ENCODE measurements at places on chromosomes 6 and 20.

DNA sequence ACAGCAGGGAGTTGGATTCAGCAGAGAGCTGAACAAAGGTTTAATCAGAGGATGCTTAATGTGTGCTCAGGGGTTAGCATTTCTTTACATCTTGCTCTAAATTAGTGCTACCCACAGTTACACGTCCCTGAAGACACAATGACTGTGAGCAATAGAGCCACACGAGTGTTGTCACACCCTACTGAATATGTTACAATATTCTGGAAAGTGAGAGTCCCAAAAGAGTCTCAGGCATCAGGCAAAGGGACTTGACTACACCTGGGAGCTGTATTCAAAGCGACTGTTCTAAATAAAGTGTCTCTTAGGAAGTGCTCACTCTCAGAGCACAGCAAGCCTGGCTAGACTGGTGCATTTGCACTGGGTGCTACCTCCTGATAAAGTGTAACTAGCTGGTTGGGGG, 108.7 kb downstream of the GRM4 start:
- no peak for DNase-seq

GRCh38 chr6:170018936-170019817, 267.8 kb downstream of the ERMARD start:
- DNase-seq = no peak

DNA sequence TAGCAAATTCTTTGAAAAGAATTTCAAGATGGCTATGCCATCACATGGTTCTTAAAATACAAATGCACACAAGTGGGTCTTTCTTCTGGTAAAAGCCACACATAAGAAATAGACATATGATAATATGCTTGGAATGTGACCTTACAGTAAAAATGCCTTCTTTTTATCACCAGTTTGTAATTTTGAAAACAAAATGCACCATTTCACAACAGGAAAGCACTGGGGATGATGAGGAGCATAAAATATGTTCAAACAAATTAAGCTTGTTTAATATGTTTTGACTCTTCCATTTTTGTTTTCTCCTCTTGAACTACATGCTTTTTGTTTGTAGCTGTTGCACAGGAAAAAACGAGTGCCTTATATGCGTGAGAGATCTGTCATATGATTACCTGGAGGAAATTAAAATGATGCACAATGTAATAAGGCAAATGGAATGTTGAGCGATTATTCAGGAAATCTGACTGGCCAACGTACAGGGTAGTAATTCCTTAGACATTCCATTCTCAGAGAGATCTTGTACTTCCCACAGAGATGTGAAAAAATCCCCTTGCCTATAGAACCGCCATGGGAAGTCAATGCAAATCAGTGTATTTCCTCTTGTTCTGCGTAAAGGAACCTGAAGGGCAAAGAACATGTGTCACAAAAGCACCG, 911.6 kb downstream of the TFAP2A start:
- DNase-seq = no peak

DNA sequence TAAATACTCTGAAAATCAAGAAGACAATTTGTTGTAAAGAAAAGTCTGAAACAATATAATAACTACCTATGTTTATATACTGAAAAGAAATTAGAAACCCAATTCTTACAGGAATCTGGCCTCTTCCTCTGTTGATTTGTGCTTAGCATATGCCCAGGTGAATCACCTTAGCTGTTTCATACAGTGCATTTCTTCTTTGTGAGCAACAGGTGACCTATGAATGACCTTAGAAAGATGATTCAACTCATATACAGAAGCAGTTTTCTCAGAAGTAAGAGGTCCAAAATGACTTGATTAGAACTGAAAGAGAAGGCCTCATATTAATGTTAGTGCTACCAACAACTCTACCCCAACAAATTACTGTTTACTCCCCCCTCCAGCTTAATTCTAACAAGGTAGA, 419.5 kb upstream of the ID4 start:
- no peak for DNase-seq

DNA sequence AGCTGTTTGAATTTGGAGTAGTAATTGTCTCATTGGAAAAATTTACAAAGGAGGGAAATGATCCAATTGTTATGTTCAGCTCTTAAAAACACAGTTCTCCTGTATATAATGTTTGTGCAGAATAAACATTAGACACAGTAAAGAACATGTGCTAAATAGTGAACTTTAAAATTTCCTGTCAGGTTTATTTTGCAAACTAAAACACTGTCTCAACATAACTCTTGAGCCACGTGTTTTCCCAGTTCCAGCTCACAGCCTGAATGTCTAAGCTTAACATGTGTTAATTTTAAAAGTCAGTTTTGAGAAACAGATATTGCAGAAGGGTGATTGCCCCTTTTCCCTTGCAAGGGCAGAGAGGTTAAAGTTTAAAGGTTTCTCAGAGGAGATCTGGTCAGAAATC, 20.6 kb downstream of the EPHA7 start:
- no peak for DNase-seq

GRCh38 chr20:63268671-63269439, 3.8 kb upstream of the ARFGAP1 start:
- no peak for DNase-seq

DNA sequence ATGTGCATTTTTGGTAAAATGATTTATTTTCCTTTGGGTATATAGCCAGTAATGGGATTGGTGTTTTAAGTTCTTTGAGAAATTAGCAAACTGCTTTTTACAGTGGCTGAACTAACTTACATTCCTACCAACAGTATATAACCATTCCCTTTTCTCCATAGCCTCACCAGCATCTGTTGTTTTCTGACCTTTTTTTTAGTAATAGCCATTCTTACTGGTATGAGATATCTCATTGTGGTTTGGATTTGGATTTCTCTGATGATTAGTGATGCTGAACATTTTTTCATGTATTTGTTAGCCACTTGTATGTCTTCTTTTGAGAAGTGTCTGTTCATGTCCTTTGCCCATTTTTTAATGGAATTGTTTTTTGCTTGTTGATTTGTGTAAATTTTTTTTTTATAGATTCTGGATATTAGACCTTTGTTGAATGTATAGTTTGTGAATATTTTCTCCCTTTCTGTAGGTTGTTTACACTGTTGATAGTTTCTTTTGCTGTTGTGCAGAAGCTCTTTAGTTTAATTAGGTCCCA, 42.3 kb downstream of the STK4 start:
- DNase-seq = no peak

GRCh38 chr6:111971866-111972532, 81.9 kb upstream of the CCN6 start:
- DNase-seq = no peak

DNA sequence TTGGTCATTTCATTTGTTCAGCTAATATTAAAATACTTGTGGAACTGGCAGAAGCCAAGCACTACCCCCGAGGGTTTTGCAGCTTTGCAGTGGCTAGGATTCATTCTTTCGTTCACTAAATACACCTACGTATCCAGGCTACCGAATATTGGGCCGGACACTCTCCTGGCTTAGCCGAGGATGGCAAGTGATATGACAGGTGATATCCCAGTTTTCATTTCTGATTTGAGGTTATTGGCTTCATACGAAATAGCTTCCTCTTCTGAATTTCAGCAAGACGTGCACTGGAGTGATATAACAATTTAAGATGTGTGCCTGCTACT, 536 bp upstream of the MTFR2 start:
- no peak for DNase-seq

GRCh38 chr6:128518434-128519131, 1.8 kb downstream of the PTPRK start:
- DNase-seq = no peak

DNA sequence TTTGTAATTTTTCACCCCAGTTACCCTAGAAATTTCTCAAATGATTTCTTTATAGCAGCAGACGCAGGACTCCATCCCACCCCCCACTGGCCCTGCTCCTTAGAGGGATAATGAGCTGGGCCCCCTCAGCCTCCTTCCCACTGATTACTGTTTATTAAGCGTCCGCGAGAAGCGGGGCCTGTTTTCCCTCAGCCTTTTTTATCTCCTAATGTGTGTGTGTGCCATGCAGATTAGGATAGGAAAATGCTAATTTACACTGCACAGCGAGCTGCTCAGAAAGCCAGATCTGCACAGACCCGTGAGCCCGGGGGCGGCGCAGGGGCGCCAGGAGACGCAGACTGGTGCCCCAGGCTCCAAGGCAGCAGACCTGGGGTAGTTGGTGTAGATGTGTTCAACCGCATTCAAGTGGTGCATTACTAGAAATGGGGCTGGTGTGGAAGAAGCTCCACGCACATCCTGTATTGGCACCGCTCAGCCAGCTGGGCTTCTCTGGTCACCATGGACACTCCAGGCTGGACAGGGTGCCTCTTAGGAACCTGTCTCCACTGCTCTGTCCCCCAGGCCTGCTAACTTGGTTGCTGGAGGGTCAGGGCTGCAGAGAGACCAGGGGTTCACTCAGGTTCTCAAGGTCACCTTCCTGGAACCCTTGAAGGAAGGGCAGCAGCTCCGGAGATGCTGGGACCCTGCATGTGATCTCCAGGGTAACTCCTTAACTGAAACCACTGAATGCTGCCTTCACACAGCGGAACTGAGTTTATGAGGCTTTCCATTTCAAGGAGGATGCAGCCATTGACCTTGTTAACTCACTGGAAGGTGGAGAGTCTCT, 256.3 kb downstream of the ERMARD start:
- DNase-seq = no peak

- DNase-seq = no peak
These were observed 19.9 kb downstream of the HLA-DPB1 start for GRCh38 chr6:33095681-33096080.

DNA sequence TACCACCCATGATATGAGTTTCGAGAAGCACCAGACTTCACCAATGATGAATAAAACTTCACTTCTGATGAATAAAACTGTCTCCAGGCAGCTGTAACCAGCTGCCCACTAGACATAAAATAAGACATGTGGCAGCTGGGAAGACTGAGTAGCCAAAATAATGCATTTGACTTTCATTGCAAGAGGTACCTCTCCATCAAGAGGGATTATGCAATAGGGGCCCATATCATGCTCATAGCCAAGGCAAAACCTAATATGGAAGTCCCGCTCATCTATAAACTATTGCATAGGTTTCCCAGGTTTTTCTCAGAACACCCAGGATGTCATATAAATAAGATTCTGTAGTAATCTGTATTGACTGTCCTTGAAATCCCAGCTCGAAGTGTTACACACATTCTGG, 155.5 kb downstream of the SIM1 start:
- no peak for DNase-seq

GRCh38 chr6:157099912-157100593, 223.3 kb downstream of the TMEM242 start:
- no peak for DNase-seq

- no peak for DNase-seq
These were observed 47.6 kb upstream of the RNF24 start for GRCh38 chr20:4062721-4063606.

DNA sequence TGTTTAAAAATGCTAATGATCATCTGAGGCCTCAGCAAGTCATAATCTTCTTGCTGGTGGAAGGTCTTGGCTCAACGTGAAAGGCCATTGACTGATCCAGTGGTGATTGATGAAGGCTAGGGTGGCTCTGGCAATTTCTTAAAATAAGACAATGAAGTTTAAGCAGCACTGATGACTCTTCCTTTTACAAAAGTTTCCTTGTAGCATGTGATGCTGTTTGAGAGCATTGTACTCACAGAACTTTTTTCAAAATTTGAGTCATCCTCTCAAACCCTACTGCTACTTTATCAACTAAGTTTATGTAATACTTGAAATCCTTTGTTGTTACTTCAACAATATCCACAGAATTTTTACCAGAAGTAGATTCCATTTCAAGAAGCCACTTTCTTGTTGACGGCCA, 382.3 kb downstream of the ESR1 start:
- no peak for DNase-seq

GRCh38 chr20:51570739-51571459, 28.4 kb upstream of the NFATC2 start:
- DNase-seq = no peak

- peak; percentile 62 for DNase-seq
These were observed 291.2 kb upstream of the ADGRB3 start for GRCh38 chr6:68343901-68344300.

GRCh38 chr6:37657112-37657886, 40.4 kb downstream of the MDGA1 start:
- no peak for DNase-seq

GRCh38 chr6:113607821-113608545, 249.2 kb upstream of the MARCKS start:
- no peak for DNase-seq

GRCh38 chr6:36378936-36379335, 8.5 kb downstream of the ETV7 start:
- no peak for DNase-seq

DNA sequence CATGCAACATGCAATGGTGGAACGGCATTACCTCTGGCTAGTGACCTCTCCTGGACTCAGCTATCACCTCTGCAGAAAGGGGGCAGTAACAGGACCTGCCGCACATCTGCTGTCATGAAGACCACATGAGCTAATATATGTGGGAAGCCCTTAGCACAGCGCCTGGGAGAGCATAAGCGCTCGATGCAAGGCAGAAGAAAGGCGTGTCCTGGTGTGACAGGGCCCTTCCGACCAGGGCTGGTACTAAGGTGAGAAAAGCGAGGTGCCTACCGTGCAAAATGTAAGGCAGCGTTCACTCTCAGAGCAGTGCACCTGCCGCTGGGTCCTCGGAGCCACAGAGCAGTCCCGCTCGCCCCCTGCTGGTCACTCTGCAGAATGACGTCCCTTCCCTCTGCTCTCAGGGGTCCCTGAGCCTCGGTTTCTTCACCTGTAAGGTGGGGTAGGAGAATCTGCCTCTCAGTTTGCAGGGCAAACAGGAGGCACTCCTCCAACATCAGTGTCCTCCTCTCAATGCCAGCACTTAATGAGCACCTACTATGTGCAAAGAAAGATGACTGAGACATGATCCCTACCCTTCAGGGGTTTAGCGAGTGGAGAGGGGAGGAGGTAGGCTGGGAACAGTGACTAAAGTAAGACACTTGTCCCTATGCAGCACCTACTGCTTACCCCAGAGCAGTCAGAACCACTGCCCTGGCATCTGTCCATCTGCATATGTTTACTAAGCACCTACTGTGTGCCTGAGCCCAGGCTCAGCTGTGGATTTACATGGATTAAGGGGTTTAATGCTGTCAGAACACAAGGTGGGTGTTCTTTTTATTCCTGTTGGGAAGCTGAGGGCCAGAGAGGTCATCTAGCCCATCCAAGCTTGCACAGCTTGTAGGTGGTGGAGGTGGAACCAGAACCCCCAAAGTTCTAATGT, 41.1 kb upstream of the PTGIS start:
- DNase-seq = peak; percentile 78

- DNase-seq = peak; percentile 58
These were observed 9.7 kb downstream of the NOL7 start for GRCh38 chr6:13624871-13625288.

GRCh38 chr20:227439-228105, 514 bp downstream of the DEFB129 start:
- no peak for DNase-seq

GRCh38 chr6:149445573-149445972, 39.2 kb downstream of the ZC3H12D start:
- DNase-seq = no peak

GRCh38 chr6:112939563-112939962, 592.4 kb downstream of the RFPL4B start:
- DNase-seq = no peak

- DNase-seq = no peak
These were observed 5.5 kb downstream of the FAM217B start for GRCh38 chr20:59945731-59946130.

DNA sequence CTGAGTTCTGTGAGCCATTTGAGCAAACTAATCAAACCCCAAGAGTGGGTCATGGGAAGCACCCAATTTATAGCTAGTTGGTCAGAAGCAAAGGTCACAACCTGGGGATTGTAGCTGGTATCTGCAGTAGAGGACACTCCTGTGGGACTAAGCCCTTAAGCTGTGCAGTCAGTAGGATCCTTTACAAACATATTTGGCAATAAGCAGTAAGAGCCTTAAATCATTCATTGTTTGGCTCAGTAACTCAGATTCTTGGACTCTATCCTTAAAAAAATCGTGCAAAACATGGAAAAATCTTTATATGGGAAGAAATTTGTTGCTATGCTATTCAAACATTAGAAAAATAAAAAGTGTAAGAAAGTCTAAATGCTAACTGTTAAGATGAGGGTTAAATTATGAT, 29.9 kb downstream of the FRK start:
- no peak for DNase-seq

All from HEK293T (cell line).